ENCODE measurements at places on chromosomes 5 and 9.

DNA sequence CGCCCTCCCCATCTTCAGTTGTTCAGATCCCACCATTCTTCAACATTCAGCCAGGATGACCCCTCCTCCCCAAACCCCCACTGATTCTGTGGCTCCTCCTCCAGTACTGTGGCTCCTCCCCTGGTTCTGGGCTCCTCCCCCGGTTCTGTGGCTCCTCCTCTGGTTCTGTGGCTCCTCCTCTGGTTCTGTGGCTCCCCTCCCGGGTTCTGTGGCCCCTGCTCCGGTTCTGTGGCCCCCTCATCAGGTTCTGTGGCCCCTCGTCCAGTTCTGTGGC lies 32.8 kb downstream of the C5orf15 start:
- no peak for DNase-seq

DNA sequence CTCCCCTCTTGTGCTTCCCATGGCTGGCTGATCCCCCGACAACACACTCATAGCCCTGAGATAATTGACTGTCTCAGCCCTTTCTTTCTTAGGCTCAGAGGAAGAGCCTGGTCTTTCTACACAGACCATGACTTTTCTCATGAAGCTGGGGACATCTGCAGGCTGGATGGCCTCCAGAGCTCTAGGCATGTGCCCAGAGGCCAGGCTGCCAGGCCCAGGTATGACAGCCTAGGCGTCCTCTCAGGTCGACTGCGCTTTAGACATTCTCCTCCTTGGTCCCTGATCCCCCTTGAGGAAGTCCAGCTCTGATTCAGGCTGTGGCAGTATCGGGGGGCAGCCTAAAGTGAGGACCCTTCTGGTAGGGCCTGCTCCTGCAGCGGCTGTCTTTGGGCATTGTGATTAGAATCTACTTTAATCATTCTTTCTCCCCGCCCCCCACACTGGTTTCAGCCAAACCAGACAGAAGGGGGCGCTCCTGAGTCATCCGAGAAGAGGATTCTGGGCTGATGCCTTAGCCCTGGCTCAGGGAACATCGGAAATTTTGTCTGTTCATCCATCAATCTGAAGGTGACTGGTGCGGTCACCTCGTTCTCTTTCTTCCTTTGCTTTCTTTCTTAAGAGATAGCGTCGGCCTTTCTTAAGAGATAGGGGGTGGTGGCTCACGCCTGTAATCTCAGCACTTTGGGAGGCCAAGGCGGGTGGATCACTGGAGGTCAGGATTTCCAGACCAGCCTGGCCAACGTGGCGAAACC lies 66.5 kb upstream of the HSPA9 start:
- peak; percentile 80 for DNase-seq

DNA sequence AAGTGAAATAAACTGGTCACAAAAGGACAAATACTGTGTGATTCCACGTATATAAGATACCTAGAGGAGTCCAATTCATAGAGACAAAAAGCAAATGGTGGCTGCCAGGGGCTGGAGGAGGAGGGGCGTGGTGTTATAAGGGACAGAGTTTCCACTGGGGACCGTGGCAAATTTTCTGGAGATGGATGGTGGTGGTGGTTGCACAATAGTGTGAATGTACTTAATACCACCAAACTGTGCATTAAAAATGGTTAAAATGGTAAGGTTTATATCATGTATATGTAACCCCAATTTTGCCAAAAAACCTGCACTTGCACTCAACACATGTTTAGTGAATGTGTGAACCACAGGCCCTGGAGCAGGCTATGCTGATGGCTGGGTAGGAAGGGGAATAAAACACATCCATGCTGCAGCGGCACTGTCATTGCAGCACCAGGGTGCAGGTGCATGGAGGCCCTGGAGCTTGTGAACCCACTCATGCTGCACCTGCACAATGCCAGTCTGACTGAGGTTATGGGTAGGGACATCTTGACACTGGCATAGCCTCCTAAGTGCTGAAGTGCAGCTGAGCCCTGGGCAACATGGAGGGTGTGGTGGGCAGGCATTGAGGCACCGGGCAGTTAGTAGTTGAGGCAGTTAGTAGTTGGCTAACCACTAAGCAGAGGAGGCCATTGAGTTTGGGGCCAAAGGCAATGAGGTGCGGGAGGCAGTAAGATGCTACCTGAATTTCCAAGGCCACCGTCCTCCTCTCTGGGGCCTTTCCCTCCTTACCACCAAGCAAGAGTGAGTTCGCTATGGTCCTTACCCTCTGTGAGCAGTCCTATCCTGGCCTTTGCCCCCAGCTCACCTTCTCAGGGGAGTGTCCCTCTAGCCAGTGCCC lies 3.5 kb upstream of the PHF2 start:
- DNase-seq, result no peak

- DNase-seq, result peak; percentile 27
Measured at GRCh38 chr5:139543423-139543991, 17.6 kb upstream of the UBE2D2 start.

DNA sequence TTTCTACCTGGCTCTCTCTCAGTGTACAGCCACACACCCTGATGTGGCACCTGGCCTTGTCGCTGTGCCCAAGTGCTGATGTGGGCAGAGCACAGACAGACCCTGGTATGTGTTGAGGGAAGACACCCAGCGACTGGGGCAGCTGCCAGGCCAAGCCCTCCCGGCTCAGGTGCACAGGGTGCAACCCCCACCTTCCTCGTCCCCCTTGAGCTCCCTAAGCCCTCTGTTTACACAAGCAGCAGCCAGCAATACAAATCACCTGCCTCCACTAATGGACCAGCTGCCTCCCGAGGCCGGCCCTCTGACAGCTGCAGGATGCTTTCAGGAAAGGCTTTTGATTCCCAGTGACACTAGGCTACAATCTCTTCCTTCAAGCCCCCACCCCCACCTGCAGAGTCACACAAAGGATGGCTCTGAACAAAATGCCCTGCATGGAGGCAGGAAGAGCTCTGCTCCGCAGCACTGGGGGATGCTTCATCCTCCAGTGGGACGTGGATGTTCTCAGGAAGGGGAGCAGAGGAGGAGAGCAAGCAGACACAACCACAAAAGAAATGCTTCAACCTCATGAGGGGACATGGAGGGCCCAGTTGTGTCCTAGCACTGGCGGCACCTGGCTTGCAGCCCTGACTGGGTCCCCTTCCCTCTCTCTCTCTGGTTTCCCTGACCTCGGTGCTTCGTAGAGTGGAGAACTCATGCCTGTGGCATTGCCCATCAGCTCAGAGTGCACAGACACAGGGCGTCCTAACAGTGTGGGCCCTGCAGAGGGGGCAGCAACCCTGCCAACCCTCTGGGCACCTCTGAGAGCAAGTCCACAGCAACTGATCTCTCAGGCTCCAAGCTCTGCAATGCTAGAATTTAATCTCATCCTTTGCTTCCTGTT lies 140.8 kb downstream of the BARX1 start:
- DNase-seq, result peak; percentile 21

DNA sequence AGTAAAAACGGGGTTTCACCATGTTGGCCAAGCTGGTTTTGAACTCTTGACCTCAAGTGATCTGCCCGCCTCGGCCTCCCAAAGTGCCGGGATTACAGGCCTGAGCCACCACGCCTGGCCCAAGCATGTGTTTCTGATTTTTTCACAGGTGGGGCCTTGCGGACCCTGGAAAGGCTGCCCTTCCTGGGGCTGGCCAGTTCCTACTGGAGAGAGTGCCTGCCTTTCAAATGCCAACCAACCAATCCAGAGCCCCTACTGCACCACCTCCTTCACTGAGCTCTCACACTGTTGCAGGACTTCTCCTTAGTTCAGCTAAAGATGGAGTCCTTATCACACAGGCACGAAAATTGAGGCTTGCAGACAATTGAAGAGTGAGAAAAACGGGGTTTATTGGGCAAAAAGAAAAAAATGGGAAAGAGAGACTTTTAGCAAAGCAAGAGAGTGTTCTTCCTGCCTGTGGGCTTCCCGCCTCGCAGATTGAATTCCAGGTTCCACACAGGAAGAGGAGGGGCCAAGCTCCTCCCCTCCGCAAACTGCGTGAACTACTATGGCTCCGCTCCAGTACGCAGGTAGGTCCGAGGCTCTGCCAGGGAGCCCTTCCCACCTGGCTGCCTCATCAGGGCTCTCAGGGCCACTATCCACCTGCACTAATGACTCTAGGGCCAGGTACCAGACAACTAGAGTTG lies 8.3 kb upstream of the CMBL start:
- DNase-seq, result no peak

GRCh38 chr5:53076014-53076583 lies 33.5 kb downstream of the MOCS2 start:
- DNase-seq, result no peak

GRCh38 chr5:177351392-177352329 lies at the start of gene LMAN2:
Gene LMAN2, minus strand, starts transcription at chr5:177351668. Its CDS starts 21 bp downstream, at chr5:177351647.
- DNase-seq, result peak; percentile 95

GRCh38 chr5:136164226-136164625 lies 28.7 kb downstream of the SMIM32 start:
- DNase-seq, result no peak

GRCh38 chr9:83029531-83030137 lies 33.3 kb downstream of the RASEF start:
- DNase-seq, result no peak

GRCh38 chr5:7851617-7852289 lies 820 bp upstream of the CFAP90 start:
- no peak for DNase-seq

DNA sequence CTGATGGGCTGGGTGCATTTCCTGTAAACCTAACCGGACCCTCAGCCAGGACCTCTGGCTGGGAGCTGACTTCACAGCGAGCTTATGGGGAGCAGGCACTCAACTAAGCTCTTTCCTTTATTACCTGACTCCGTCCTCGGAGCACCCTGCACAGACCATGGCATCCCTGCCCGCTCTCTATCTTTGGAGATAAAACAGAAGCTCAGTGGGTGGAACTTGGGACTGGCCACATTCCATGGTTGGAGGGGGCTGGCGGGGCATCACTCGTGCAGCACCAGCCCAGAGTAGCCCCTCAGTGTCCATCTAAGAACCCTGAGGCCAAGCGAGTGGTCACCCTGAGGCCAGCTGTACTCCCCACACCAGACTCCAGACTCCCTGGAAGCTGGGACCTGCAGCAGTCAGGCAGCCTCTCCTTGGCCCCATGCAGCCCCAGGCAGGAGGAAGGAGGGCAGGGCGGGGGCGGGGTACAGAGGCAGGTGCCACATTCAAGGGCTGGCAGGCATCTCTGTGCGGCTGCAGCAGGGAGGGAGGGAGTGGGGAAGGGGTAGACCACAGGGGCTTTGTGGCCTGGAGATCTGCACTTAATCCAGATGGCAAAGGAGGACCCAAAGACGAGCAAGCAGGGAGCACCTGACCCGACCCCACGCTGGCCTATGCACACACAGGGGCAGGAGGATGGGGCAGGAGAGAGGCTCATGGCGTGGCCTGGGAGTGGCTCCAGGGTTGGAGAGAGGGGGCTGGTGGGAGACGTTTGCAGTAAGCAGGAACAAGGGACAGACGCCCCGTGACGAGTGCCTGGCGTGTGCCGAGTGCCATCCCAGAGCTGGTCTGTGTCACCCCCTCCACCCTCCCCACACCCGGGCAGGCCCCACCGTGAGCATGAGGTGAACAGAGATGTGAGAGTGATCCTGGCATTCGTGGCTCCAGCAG lies 26.1 kb downstream of the GLT6D1 start:
- no peak for DNase-seq

DNA sequence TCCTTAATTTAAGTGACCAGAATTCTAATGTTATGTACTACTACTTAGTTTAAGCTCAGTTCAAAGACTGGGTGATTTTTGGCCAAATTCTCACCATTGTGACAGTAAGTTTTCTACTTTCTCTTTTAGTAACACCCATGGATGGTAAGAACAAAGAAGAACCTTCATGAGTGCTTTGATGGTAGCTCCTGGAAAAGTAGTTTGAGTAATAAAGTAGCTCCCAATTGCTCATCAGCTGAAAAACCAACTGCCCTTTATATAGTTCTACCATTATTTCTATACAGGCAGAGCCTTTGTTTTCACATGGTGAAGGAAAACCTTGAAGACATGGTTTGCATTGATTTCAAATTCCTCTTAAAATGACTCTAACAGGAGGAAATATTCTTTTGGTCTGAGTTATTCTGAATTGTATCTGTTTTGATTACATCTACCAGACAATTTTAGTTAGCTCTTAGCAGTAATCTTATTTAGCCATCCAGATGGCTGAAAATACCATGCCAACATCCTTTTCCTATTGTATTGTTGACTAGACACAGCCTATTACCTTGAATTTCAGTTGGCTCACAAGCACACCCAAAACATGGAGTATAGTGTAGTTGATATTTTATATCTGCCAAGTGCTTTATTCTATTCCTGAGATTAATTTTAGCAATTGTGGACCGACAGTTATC lies 23.7 kb upstream of the STARD4 start:
- peak; percentile 85 for DNase-seq

DNA sequence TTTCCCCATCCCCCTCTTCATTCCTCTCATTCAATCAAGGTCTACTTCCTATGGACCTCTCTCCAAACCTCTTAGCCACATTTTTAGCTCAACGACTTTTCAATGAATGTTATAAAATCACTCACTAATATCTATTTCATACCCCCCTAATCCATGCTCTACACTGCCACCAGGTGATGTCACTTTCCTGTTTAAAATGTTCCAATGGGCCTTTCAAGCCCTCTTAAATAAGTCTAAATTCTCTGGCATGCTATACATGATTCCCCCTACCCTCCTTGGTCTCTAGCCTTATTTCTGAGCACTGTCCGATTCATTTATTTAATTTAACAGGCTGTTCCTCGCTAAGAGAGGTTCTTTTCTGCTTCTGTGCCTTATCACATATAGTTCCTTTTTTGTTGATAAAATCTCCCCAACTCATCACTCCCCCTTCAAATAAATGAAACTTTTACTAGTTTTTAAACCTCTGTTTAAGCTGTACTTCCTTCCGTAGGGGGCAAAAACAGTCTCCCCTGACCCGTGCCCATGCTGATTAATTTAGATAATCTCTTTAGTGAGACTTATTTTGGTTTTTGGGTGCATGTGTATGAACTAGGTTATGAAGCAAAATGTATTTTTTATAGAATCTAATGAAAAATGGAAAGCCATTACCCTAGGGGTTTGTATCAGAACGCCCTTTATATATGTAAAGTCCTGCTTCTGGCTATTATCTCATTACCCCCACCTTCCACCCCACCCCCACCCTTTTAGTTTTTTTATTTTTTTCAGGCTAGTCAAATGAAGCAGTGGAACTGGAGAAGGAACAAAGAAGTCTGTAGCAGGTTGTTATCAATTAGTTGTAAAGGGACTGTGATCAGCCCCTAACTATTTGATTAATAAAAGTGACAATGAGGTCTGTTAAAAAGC lies 9.0 kb downstream of the ABHD17B start:
- DNase-seq, result no peak

- no peak for DNase-seq
Measured at GRCh38 chr9:79613145-79613544, 41.4 kb downstream of the TLE4 start.

DNA sequence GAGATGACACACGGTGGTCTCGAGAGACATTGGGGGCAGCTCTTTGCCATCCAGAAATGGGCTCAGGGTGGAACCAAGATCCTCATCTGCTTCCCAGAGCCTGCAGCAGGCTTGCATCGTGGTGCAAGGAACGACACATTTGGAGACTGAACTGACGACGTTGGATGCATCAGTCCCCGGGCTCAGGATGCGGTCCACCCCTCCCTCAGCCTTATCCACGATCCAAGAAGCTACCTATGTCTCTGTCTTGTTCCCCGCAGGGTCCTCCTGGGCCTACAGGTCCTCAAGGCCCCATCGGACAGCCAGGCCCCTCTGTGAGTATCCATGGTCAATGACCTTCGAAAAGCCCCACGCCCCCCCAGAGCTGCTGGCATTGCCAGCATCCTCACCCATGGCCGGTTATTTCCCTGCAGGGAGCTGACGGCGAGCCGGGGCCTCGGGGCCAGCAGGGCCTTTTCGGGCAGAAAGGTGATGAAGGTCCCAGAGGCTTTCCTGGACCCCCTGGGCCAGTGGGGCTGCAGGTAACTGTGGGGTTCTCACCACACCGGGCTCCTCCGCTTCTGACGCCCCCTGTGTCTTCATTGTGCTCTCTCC lies 69.4 kb upstream of the FCN2 start:
- no peak for DNase-seq
